ENCODE measurements at places on chromosomes 11 and 22. TPM values are rescaled to one million over a fixed set of nuclear protein-coding genes. Genes with fewer than 3 reads are reported as not detected.

DNA sequence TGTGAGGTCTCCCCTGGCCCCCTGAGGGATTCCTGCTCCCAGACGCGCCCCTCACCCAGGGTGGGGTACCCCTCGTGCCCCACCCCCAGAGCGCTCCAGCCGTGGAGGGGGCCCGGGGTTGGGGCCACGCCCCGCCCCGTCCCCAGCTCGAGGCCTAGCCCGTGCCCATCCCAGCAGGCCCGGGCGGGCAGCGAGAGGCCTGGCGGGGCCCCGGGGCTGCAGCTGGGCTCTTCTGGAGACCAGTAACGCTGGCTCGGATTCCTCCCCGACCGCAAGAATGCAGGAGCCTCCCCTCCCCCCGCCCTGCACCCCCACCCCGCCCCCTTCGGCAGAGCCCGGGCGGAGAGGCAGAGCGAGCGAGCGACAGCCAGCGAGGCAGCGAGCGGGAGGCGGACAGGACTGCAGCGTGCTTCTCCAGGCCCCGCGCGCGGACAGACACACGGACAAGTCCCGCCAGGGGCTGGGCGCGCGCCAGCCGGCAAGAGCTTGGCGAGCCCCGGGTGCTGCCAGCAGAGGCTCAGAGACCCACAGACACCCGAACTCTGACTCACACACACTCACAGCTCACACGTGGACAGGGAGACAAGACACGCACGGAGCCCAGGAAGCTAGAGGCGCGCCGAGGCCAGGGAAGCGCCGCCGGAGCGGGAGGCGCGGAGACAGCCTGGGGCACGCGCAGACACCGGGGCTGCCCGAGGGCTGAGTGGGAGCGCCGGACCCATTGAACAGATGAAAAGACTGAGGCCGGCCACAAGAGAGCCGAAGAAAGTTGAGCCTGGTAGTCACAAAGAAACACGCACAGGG, 15.2 kb downstream of the BCL9L start:
- peak overlapping the region; percentile 44 for H3K4me3 ChIP-seq
- H3K4me1 ChIP-seq = peaks cover 92% of the 10 kb centered on the region
- H3K27me3 ChIP-seq = no peaks in the 10 kb centered on the region
- H3K27ac ChIP-seq = peak overlapping the region; percentile 94
- no peaks in the 10 kb centered on the region for H3K36me3 ChIP-seq

The PKDREJ gene
- total RNA-seq = 0.15 TPM

The BDNF gene
- total RNA-seq = 2.3 TPM

DNA sequence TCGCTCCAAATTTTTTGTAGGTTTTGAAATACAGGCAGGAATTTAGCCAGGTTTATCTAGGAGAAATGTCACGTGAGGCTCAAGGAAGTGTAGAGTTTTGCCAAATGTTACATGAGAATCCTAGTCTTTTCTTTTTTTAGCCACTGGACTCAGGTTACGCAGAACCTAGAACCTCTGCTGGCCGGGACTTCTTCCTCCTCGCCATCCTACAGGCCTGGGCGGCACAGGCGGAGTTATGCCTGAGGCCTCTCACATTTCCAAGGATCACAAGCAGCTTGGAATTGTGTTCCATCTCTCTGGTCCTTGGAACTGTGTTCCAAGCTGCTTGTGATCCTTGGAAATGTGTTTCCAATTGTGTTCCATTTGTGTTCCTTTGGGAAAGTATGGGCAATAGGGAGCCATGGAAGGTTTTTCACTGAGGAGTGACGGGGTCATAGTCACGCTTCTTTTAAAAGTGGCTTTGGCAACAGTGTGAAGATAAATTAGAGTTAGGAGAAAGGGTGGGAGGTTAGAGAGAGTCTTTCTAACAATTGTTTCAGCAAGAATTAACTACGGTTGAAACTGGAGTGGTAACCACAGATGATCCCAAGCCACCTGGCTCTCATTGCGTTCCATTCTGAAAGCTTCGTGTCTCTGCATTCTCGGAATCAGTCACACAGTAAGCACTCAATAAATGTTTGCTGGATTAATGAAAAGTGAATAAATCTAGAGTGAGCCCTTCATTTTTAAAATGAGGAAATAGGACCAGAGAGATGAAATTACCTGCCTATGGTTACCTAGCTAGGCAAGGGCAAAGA, 12.5 kb upstream of the POU2AF1 start:
- H3K27ac ChIP-seq = no peak overlapping the region
- no peaks in the 10 kb centered on the region for H3K36me3 ChIP-seq
- no peak overlapping the region for H3K4me3 ChIP-seq
- no peaks in the 10 kb centered on the region for H3K4me1 ChIP-seq
- DNase-seq = no peak
- H3K27me3 ChIP-seq = no peaks in the 10 kb centered on the region

- H3K4me1 ChIP-seq = peaks cover 4% of the 10 kb centered on the region
- no peak within 1 kb of the TSS for H3K27ac ChIP-seq
- H3K27me3 ChIP-seq = no peaks in the 10 kb centered on the region
- H3K36me3 ChIP-seq = no peaks in the 10 kb centered on the region
Observed at GRCh38 chr11:102798012-102798746, at the start of gene MMP1. Gene MMP1 (minus strand): TSS chr11:102798160. CDS start chr11:102798092, 68 bp downstream.

The SULT4A1 gene
- total RNA-seq = not detected

The KBTBD3 gene
- 13.0 TPM for total RNA-seq

GRCh38 chr11:32890843-32891656, 1.6 kb upstream of the QSER1 start:
- H3K4me3 ChIP-seq = no peak overlapping the region
- no peak overlapping the region for H3K27ac ChIP-seq
- H3K4me1 ChIP-seq = no peaks in the 10 kb centered on the region
- DNase-seq = no peak
- H3K27me3 ChIP-seq = no peaks in the 10 kb centered on the region

- H3K27ac ChIP-seq = peak overlapping the region; percentile 52
- no peaks in the 10 kb centered on the region for H3K4me1 ChIP-seq
- H3K27me3 ChIP-seq = no peaks in the 10 kb centered on the region
- no peak overlapping the region for H3K4me3 ChIP-seq
- no peak for DNase-seq
Observed at GRCh38 chr11:62462508-62462892, 43.7 kb downstream of the SCGB1A1 start.

The KCNJ1 gene
- total RNA-seq = not detected

- H3K4me1 ChIP-seq = peaks cover 61% of the 10 kb centered on the region
- H3K27ac ChIP-seq = peak overlapping the region; percentile 42
- no peaks in the 10 kb centered on the region for H3K36me3 ChIP-seq
- no peak overlapping the region for H3K4me3 ChIP-seq
- H3K27me3 ChIP-seq = no peaks in the 10 kb centered on the region
Observed at GRCh38 chr11:30454111-30454510, 131.2 kb downstream of the ARL14EP start.

The MRGPRX4 gene
- total RNA-seq = not detected

DNA sequence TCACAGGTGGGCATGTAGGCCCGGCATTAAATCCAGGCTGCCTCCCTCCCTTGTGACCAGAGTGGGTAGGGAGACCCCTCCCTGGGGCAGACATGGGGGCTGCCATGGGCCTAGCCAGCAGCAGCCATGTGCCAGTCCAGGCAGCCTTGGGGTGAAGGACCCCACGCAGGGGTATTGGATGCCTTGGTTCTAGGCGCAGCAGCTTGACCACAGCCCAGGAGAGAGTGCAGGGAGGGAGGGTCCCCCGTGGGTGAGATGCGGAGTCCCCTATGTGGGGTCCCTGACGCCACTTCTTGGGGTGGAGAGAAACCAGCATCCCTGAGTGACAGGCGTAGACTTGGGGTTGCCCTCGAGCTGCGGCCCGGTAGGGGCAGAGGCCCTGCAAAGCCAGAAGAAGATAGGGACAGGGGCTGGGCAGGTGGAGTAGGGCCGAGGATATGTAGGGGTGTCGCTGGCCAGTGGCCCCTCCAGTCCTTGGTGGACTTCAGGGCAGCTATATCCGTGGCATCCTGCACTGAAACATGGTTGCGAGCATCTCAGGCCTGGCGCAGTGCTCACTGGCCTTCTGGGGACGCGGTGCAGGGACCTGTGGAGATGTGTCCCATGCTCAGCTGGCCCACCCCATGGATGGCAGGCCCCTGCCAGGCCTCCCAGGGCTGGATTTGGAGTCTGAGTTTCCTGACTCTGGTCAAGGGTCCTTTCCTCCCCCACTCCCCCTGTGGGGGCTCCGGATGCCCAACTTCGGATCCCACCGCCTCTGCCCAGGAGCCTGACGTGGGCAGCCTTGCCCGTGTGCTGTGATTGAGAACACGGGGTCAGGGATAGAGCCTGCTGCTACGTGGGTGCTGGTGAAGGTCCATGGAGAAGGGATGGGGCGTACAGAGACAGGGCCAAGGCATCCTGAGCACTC, 1179.8 kb downstream of the BRD1 start:
- H3K4me1 ChIP-seq = no peaks in the 10 kb centered on the region
- H3K27ac ChIP-seq = no peak overlapping the region
- H3K27me3 ChIP-seq = peaks cover 9% of the 10 kb centered on the region
- no peaks in the 10 kb centered on the region for H3K36me3 ChIP-seq
- DNase-seq = no peak

DNA sequence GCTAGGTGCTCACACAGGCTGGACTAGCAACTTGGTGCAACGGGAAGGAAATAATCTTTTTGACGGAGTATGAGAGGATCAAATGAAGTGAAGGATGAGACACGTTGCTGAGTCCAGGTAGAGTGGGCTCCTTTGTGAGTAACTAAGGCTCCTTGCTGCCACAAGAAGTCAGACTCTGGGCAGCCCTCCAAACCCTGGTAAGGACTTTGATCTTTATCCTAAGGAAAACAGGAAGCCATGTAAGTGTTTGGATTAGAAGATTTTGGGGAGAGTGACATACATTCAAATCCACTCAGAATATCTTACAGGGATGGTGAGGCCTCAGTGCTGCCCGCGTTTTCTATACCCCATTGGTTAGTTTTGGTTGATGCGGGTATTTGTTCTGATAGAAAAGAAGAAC, 155.9 kb upstream of the RAG2 start:
- no peaks in the 10 kb centered on the region for H3K4me1 ChIP-seq
- no peak for DNase-seq
- no peak overlapping the region for H3K4me3 ChIP-seq
- no peaks in the 10 kb centered on the region for H3K36me3 ChIP-seq

DNA sequence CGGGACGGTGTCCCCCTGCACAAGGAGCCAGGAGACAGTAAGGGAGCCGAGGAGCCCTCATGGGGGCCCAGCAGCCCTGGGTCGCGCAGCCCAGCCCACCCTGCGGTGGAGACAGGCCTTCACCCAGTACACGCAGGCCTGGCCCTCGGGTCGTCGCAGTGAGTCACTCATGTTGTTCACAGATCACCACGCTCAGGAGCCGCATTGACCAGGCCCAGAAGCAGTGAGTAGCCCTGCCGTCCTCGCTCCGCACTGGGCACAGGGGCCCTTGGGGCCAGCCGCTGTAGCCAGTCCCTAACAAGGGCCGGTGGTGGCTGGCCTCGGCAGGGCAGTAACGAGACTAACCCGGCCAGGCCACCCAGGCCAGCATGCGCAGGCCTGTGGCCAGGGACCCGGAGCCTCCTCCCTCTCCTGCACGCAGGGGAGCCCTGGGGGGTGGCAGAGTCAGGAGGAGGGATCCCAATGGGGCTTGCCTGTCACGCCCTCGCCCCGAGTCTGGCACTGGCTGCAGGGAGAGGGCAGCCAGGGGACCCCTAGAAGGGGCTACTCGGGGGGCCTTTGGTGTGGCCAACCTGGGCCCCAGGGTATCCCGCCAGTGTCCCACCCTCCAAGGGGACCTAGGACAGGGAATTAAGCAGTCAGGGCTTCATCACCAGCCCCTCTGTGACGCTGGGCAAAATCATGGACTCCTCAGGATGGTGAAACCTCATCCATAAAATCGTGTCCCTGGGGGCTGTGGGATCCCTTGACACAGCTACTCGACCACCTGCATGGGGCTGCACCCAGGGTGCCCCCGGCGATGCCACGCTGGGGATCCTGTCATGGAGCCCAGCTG, 10.1 kb upstream of the MRPL23 start:
- no peaks in the 10 kb centered on the region for H3K36me3 ChIP-seq
- H3K4me1 ChIP-seq = peaks cover 9% of the 10 kb centered on the region
- H3K27me3 ChIP-seq = no peaks in the 10 kb centered on the region
- no peak overlapping the region for H3K4me3 ChIP-seq

DNA sequence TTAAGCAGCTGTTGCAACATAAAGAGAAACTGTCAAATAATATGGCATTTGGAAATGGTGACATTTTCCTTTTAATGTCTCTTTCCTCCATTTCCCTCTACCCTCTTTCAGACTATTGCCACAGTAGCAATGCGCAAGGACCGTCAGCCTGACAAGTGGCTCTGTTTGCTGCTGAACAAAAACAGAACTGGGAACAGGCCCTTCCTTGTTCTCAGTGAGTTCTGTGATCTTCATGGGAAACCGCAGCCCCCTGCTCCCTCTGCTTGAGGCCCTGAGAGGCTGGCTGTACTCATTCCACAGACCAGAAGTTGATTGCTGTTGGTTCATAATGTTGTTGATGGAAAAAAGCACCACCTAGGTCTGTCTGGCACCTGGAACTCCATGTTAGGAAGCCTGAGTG, 559.7 kb downstream of the OPCML start:
- H3K27me3 ChIP-seq = no peaks in the 10 kb centered on the region
- DNase-seq = no peak
- H3K36me3 ChIP-seq = no peaks in the 10 kb centered on the region
- no peak overlapping the region for H3K27ac ChIP-seq
- H3K4me3 ChIP-seq = no peak overlapping the region
- H3K4me1 ChIP-seq = no peaks in the 10 kb centered on the region

GRCh38 chr22:33842421-33843094, 77.7 kb downstream of the LARGE1 start:
- peak overlapping the region; percentile 65 for H3K27ac ChIP-seq
- H3K36me3 ChIP-seq = no peaks in the 10 kb centered on the region
- no peaks in the 10 kb centered on the region for H3K27me3 ChIP-seq
- peaks cover 5% of the 10 kb centered on the region for H3K4me1 ChIP-seq

DNA sequence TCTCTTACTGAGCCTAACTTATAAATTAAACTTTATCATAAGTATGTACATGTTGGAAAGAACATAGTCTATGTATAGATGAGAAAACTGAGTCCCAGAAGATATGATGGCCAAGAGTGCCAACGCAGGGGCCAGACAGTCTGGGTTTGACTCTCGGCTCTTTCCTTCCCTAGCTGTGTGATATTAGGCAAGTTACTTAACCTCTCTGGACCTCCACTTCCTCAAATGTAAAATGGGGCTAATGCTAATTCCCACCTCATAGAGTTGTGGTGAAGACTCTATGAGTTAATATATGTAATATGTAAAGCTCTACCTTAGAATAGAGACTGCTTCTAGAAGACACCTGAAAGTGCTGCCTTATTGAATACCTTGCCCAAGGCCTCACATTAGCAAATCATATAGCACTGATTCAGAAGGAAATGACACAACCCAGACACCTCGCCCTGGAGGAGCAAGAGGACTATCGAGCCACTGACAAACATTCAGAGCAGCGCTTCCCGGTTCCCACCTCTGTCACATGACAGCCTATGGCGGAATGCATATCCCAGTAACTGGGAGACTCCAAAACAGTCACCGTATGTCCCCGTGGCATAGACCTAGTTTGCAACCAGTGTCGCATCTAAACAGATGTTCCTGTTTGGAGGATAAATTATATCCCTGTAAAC, 11.3 kb upstream of the CCDC86 start:
- H3K4me3 ChIP-seq = no peak overlapping the region
- no peaks in the 10 kb centered on the region for H3K36me3 ChIP-seq
- H3K27me3 ChIP-seq = no peaks in the 10 kb centered on the region
- H3K27ac ChIP-seq = no peak overlapping the region
- no peak for DNase-seq

The PRSS23 gene
- 21.6 TPM for total RNA-seq

- no peak overlapping the region for H3K27ac ChIP-seq
- H3K4me3 ChIP-seq = no peak overlapping the region
- no peaks in the 10 kb centered on the region for H3K4me1 ChIP-seq
- DNase-seq = no peak
Observed at GRCh38 chr11:31764261-31764660, 46.9 kb downstream of the PAX6 start.

The POU2AF3 gene
- 0.87 TPM for total RNA-seq

GRCh38 chr22:36097880-36098279, 62.7 kb downstream of the APOL3 start:
- no peaks in the 10 kb centered on the region for H3K27me3 ChIP-seq
- no peaks in the 10 kb centered on the region for H3K4me1 ChIP-seq
- no peak overlapping the region for H3K4me3 ChIP-seq
- no peak overlapping the region for H3K27ac ChIP-seq
- H3K36me3 ChIP-seq = no peaks in the 10 kb centered on the region

The SHANK2 gene
- total RNA-seq = 0.32 TPM

All from heart left ventricle (tissue), 16 donors.